Right lung (tissue), 10 donors: ENCODE measurements at places on chromosomes 3 and 15. TPM values are rescaled to one million over a fixed set of nuclear protein-coding genes. Genes with fewer than 3 reads are reported as not detected.
A peak's percentile ranks its signal among the peaks of the same experiment; 100 is the strongest.

GRCh38 chr3:53181024-53181371 is 20.0 kb downstream of the PRKCD start:
- DNase-seq: no peak

GRCh38 chr3:127081001-127081720 is 98.2 kb downstream of the PLXNA1 start:
- DNase-seq: no peak

GRCh38 chr15:41847206-41847605 is 8.6 kb downstream of the PLA2G4B start:
- DNase-seq: no peak

DNA sequence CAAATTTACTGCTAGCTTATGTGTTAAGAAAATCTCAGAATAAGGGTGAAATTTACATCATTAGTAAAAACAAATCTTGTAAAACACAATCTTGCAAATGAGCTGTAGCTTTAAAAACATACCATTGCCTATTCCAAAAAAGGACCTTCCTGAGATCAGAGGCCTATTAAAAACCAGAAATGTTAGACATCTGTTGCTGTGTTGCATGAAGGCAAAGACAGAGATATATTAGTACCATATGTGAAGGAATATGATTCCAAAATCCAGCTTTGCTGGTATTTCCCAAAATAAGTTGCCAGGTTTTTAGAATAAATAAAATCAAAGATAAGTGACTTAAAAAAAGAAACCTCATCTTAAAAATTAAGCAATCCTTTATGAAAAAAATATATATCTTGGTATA is 504.1 kb upstream of the CDIN1 start:
- no peak for DNase-seq

GRCh38 chr15:90690585-90690984 is 26.6 kb upstream of the BLM start:
- no peak for DNase-seq

GRCh38 chr3:138187296-138188012 is at the start of gene ARMC8:
Gene ARMC8, plus strand, starts transcription at chr3:138187301. Its CDS starts 254 bp downstream, at chr3:138187555.
- DNase-seq: peak; percentile 92

- DNase-seq: no peak
Measured at GRCh38 chr3:119536757-119537156, 22.7 kb downstream of the CD80 start.

DNA sequence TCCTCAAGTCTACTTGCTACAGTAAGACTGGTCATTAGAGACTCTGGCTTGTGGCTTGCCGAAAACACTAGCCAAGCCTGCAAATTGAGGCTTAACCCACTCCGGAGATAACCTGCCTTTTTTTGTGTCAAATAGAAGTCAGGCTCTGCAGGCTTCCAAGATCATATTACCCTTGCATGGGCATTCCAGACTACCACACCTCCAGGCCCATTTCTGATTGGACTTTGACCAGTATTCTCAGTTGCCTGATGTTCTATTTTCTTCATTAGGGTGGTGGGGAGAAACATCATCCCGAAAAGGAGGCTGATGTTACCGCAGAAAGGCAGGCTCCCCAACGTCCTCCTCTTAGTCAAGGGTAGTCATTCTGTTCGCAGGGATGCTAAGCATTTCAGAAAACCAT is 68.1 kb upstream of the FOXP1 start:
- no peak for DNase-seq

DNA sequence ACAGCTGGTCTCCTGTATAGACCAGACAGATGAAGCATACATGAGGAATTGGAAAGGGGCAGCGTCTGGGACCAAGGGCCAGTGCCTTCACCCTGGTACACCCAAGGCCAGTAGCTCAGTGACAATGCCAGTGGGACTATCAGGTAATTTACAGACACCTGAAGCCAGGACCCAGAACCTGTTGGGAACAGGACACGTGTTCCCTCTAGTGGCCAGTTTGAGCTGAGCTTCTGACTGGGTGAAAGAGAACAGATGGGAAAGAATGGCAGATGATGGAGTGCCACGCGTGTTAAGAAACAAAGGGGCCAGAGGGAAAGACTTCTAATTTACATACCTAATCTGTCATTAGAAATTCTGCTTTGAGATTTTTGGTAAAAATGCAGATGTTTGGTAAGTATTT is 5.1 kb upstream of the SLC25A38 start:
- no peak for DNase-seq

DNA sequence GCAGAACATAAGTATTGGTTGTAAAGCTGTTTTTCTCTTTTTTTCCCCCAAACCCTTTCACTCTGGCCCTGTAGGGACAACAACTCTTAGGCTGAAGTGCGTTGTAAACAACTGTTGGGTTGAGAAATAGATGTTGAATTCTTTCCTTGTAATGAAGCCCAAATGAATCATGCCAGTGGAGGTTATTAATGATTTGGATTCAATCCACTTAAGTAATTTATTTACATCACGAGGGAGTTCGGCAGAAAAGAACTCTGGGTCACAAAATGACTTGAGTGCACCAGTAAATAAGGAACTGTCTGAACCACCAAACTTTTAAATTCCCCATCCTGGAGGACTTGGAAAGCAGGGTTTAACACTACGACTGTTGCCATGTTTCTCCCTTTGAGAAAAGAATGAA is 218.9 kb downstream of the PDZRN3 start:
- no peak for DNase-seq

DNA sequence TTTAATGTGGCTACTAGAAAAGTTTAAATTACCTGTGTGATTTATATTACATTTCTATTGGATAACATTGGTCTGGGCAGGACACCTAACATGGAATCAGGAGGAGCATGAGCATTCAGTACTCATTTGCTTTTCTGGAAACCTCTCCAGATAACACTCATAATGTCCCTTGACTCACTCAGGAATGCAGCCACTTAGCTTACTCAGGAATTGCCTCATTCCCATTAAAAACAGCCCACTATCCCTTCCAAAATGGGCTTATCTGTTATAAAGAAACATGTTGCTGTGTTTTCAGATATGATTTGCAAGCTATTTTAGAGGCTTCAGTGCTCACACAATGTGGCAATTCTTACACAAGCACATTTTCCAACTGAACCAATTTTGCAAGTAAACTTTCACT is 17.1 kb downstream of the GBE1 start:
- DNase-seq: no peak

- peak; percentile 81 for DNase-seq
Measured at GRCh38 chr3:125585595-125586223, 9.6 kb downstream of the OSBPL11 start.

DNA sequence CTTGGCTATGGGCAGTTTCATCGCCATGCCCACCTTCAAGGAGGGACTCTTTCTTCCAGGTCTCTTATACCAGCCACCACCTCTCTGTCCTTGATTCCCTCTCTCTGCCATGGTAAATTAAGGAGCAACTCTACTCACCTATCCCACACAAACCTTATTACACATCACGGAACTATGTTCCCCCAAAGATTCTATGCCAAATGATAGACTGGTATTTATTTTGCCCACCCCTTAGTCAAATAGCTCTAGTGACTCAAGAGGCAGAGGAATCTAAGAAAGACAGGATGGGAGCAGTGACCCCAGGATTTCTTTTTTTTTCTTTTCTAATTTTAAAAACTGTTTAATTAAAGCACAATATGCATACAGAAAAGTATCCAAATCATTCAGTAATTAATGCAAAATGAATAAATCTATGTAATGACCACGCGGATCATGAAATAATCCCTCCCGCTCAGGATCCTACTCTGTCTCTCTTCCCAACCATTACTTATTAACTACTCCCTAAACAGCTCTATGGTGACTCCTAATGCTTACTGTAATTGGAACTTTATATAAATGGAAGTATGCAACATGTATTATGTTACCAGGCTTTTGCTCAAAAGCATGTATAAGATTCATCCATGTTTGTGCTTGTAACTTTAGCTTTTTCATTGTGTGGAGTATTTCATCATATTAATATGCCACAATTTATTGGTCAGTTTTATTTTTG is 410.8 kb upstream of the RASGRP1 start:
- no peak for DNase-seq

DNA sequence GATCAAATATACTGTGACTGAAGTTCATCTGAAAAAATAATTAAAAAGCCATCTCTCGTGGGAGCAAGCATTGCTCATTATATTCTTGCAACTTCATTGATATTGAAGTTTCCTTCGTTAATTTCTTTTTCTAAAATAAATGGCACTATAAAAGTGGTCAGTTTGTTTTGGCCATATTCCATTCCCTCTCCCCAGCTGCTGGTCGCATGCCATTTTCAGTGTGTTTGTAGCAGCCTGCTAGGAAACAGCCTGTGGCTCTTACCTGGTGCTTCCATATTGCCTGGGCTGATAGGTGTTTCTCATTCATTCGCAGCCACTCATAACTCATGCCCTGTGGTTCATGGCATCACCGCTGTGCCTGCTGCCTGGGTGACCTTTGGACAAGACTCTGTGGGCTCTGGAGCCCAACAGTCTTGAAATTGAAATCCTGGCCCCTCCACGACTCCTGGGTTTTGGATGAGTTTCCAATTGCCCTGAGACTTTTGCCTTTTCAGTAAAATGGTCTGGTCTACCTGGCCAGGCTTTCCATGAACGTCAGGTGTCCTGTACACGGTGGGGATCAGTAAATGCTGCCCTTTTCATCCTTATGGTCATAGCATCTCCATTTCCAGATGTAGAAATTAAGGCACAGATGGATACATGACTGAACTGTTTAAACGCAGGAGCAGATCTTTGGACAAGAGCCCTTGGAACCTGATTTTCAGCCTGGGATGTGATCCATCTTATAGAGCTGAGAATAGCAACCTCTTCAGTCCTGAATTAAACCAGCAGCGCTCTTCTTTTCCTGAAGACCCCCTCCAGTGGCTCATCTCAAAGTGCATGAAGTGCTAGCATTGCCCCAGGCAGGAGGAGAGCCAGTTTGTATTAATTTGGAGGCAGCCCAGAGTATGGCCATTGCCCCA is 69.4 kb downstream of the SLCO3A1 start:
- DNase-seq: no peak

DNA sequence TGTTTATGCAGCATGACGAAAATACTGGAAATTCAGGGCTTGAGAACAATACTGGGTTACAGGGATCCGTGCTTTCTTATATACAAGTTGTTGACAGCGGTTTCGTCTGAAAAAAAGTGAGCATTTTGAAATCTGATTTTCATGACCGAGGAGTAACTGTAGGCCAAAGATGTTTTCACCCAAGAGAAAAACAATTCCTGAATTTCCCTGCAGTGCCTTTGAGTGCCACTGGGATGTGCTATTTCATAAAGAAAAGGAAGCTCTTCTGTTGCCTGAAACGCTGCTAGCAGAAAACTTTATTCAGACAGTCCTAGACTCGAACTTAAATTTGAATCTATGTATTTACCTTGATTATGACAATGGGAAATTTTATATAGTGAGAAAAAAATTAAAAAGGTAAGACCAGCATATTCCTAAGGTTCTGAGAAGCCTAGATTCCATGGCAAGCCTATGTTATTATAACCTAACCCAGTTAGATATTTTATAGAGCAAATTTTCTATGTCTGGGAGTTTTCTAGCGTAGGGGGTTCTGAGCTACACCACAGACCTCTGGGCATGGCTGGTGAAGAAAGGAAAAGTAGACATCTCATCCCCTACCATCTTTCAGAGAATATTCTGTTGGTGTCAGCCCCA is 30.2 kb downstream of the KCNAB1 start:
- DNase-seq: peak; percentile 38

ANKRD63 gene
- polyA plus RNA-seq: not detected

DOCK3 gene
- polyA plus RNA-seq: 2.5 TPM

CFAP91 gene
- polyA plus RNA-seq: 8.1 TPM

RASA2 gene
- 31.8 TPM for polyA plus RNA-seq

PSTPIP1 gene
- polyA plus RNA-seq: 3.1 TPM

GRM7 gene
- 0.13 TPM for polyA plus RNA-seq

CCR8 gene
- not detected for polyA plus RNA-seq

HHATL gene
- 3.0 TPM for polyA plus RNA-seq

PROS1 gene
- 19.6 TPM for polyA plus RNA-seq

EFHB gene
- 6.2 TPM for polyA plus RNA-seq

LCTL gene
- polyA plus RNA-seq: 0.35 TPM

SORD gene
- 27.3 TPM for polyA plus RNA-seq

MYL3 gene
- 25.7 TPM for polyA plus RNA-seq
